ENCODE measurements at places on chromosomes 11 and 22.

- DNase-seq, result no peak
These were observed 326.3 kb downstream of the NTM start for GRCh38 chr11:131696690-131697089.

- DNase-seq, result no peak
These were observed 112.1 kb downstream of the RPL27A start for GRCh38 chr11:8794677-8795103.

- no peak for DNase-seq
These were observed 151.1 kb upstream of the ISX start for GRCh38 chr22:34914846-34915245.

DNA sequence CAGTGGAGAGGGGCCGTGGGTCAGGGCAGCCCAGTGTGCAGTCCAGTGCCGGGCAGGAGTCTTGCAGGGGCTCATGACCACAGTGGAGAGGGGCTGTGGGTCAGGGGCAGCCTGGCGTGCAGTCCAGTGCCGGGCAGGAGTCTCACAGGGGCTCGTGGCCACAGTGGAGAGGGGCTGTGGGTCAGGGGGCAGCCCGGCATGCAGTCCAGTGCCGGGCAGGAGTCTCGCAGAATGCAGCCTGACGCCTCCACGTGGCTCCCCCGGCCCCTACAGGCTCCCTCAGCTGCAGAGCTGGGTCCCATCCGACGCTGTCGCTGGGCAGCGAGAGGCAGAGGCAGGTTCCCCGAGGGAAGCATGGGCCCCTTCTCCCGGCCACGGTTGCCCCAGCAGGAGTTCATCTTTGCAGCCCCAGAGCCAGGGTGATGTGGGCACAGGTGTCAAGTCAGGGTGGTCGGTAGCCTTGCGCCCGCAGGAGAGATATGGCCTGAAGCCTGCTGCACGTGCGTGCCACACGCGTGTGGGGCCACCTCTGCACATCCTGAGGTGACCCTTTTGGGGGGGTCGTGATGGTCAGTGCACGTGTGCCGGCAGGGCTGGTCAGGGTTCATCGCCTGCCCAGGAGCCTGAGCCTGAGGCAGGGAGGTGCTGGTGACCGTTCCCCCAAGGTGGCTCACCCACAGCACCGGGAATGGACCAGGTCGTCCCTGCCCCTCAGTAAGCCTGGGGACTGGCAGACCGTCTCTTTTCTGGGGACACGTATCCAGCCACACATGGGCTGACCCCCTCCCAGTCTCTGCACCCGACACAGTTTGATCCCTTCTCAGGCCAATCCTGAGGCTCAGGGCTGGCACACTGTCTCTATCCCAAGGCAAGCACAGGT, 2.9 kb downstream of the IFITM5 start:
- DNase-seq, result no peak

DNA sequence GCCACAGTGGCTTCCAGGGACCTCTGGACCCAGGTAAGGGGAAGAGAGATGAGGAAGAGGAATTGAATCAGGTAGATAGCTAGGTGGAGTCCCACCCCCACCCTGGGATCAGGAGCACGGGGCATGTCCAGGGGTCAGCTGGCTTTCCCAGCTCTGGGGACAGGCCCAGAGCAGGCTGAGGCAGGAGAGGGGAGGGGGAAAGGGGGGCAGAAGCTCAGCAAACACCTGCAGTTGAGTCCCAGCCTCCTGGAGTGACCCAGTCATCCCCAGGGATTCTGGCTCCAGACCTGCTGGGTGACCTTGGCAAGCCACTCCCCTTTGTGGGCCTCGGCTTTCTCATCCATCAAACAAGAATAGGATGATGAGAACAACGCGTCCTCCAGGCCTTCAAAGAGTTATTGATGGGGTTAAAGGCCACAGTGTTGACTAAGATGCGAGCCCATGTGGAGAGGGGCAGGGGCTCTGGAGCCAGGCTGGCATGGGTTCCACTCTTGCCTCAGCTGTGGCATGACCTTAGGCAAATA, 16.0 kb downstream of the STARD10 start:
- DNase-seq, result no peak

DNA sequence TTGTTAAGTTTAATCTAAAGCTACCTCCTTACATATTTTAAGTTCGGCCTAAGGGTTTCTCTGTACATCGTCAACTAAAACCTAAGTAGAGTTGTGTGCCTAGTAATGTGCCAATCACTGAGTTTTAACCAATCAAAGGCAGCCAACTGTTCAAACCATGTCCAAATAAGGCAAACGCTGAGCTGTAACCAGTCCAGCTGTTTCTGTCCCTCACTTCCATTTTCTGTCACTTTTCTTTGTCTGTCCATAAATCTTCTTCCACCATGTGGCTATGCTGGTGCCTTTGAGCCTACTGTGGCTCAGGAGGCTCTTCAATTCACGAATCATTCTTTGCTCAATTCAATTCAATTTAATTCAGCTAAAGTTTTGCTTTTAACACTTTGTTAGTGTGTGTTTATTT, 13.9 kb upstream of the ATXN10 start:
- DNase-seq, result no peak

GRCh38 chr11:44893846-44894617, 56.7 kb downstream of the TP53I11 start:
- DNase-seq, result no peak

DNA sequence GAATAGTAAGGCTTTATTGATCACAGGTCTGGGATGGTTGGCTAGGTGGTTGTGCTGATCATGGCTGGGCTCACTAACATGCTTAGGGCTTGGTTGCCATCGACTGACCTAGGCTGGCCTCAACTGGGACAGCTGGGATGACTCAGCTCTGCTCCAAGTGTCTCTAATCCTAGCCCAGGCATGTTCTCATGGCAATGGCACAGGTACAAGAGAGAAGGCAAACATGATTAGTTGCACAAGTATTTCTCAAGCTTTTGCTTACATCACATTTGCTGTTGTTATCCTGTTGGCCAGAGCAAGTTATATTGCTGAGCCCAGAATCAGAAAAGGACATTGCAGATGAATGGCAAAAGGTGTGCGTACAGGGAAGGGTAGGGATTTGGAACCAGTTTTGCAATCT, 68.5 kb upstream of the SLC35C1 start:
- DNase-seq, result no peak

GRCh38 chr11:110409174-110409573, 20.6 kb upstream of the FDX1 start:
- DNase-seq, result no peak

DNA sequence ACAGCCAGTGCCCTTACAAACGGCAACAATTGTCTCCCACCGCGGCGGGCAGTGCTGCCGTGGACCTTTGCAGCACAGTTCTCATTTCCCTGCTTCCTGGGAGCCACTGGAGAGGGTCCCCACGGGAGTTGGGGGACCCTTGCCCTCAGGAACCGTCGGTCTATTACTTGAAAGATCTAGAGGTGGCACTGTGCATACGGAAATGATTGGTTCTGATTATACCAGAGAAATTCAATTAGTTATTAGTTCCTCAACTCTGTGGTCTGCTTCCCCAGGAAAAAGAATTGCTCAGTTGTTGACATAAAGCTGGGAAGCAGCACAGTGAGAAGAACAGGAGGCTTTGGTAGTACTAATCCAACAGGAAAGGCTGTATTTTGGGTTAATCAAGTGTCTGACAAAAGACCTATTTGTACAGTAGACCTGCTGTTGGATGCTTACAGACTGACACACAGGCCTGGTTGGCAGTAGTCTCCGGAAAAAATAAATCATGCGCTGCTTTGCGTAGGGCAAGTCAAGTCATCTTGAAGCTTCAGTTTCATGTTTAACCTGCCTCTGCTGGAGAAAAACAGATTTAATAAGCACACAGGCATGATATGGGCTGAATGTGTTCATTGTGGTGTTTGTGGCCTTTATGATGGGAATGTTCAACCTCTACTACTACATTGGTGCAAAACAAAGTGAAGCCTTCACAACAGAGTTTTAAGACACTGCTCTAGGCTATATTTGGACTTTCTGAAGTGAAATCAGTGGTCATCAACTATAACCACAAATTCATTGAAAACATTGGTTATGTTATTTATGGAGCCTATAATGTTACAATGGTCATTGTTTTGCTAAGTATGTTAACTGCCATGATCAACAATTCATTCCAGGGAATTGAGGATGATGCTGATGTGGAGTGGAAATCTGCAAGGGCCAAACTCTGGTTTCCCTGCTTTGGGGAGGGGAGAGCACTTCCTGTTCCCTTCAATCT, 54.6 kb upstream of the SC5D start:
- DNase-seq, result no peak

DNA sequence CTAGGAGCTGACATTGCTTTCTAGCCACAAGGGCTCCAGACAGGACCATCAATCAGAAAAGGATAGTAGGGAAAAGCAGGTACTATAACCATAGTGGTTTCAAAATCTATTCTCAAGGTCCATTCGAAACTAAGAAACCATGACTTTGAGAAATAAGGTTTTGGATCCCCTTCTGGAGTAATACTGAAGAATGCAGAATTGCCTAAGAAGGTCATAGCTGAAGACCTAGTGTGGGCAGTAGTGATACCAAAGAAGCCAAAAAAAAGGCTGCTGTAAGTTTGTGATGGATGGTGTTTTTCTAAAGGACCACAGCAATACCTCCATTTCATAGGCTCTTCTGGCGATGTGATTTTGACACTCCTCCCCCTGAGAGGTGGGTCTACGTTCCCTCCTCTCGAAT, 163.1 kb downstream of the MAML2 start:
- no peak for DNase-seq

GRCh38 chr11:7307836-7308235, 56.1 kb downstream of the SYT9 start:
- DNase-seq, result no peak

- DNase-seq, result no peak
These were observed 332.4 kb downstream of the ETS1 start for GRCh38 chr11:128254941-128255340.

GRCh38 chr11:38972220-38972619, 2374.2 kb upstream of the RAG2 start:
- no peak for DNase-seq
